ENCODE measurements at places on chromosomes 6 and 20. TPM values are rescaled to one million over a fixed set of nuclear protein-coding genes. Genes with fewer than 3 reads are reported as not detected.

- H3K27me3 ChIP-seq: no peaks in the 10 kb centered on the region
- H3K4me3 ChIP-seq: no peak overlapping the region
- H3K4me1 ChIP-seq: no peaks in the 10 kb centered on the region
- no peak for DNase-seq
- H3K27ac ChIP-seq: no peak overlapping the region
These were observed 91.4 kb upstream of the MAN1A1 start for GRCh38 chr6:119440953-119441352.

DNA sequence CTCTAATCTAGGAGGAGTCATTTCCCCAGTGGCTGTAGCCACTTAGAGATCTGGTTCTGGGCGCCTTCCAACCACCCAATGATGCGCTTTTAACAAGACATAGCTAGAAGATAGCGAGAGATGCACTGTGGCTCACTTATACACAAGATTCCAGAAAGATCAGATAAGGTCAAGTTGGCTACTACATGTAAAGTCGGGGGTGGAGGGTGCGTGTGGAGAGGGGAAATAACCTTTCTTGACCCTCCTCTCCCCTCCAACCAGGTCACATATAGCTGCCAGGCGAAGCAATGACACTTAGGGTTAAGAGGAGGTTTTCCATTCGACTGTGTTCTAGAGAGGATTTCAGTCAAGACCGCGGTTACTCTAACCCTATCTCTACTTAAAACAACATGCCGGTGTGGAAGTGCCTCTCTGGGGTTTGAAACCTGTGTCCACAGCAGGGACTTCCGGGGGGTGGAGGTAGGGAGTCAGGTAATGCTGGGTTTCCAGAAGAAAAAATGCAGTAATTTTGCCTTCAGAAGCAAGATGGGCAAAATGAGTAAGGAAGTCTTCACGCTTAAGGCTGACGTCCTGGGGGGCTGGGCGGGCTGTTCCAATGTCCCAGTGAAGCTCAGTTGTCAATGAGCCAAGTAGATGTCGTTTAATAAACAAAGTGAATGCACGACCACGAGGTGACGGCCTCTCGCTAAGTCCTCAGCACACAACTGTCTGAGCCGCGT is 1.8 kb upstream of the SIM1 start:
- no peak overlapping the region for H3K4me3 ChIP-seq
- H3K36me3 ChIP-seq: no peaks in the 10 kb centered on the region
- H3K27me3 ChIP-seq: peaks cover 76% of the 10 kb centered on the region
- H3K27ac ChIP-seq: no peak overlapping the region
- H3K4me1 ChIP-seq: peaks cover 26% of the 10 kb centered on the region

DNA sequence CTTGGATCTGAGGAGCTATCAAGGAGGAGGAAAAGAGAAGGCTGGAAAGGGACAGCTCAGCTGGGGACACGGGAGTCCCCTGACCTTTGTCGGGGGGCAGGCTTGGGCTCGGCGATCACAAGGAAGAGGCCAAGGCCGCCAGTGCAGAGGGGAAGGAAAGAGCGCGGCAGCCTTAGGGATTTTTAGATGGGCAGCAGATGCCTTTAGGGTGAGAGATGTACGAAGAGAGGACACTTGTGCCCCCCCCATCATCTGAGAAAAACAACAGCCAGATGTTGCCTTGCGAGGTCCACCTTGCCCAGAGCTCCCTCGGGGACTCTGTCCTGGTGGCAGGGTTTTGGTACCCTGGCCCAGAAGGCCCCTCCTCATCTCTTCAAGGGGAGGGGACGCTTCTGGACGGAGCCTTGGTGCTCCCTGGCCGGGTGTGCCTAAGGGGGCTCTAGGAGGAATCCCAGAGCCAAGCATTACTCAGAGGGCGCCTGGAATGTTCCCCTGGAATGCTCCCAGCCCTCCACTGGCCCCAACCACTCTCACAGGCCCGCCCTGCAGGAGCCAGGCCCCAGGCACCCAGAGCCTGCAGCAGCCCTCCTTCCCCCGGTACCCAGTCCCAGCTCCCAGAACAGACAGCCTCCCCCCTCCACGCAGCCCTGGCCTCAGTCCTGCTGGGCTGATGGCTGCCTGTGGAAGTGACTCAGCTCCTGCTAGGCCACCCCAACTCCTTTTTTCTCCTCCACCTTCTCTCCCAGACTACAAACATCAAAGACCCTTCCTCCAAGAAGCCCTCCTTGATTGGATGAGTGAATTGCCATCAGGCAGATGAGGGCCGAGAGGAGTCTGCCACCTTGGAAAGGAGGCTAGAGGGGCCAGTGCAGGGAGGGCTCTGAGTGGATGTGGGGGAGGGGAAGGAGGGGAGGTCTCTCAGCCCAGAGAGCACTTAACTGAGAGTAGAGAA is 1.8 kb downstream of the ADAM33 start:
- H3K27me3 ChIP-seq: peaks cover 3% of the 10 kb centered on the region
- peak overlapping the region; percentile 78 for H3K27ac ChIP-seq
- no peaks in the 10 kb centered on the region for H3K36me3 ChIP-seq
- H3K4me3 ChIP-seq: peak overlapping the region; percentile 48

DNA sequence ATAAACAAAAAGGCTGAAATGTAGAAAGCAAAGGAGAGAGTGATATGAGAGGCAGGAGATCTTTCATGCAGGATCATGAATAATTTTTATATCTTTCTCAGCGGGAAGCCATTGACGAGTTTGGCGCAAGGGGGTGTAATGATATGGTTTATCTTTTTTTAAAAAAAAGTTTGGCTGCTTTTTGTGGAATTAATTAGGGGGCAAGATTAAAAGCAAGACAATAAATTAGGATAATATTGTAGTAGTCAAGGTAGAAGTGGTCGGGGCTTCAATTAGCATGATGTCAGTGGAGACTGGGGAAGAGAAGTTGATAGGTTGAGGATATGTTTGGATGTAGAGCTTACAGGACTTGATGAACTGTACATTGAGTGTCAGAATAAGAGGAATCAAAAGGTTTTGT is 4.0 kb downstream of the SENP6 start:
- H3K4me3 ChIP-seq: no peak overlapping the region
- DNase-seq: no peak
- H3K36me3 ChIP-seq: no peaks in the 10 kb centered on the region

The TULP1 gene
- not detected for total RNA-seq

The ZBTB9 gene
- 4.1 TPM for total RNA-seq

The TRIM40 gene
- not detected for total RNA-seq

DNA sequence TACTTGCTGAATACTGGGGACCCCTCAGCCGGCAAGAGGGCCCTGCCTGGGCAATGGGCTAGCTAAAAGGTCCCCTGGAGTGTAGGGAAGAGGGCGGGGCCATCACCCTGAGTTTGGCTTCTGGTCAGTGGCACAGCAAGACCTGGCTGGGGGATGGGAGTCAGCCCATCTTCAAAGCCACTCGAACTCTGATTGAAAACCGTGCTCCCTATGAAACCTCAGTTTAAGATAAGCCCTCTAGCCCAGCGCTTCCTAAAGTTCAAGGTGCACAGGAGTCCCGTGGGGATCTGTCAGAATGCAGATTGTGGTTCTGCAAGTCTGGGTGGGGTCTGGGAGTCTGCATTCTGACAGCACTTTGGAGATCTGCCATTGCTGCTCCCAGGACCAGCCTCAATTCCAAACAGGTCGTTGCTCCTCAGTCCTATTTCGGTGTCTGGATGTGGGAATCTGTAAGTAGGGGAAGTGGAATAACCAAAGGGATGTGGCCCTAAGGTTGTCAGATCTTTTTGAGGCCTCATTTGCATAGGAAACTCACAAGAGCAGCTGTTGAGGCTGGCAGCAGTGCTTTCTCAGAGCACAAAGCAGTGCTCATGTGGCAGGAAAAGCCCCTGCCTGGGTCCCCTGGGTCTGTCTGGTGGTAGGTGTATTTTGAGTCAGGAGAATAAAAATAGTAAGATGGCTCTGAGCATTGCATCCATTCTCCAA is 85.3 kb upstream of the SCP2D1 start:
- H3K27me3 ChIP-seq: no peaks in the 10 kb centered on the region
- DNase-seq: no peak
- H3K4me1 ChIP-seq: no peaks in the 10 kb centered on the region
- H3K4me3 ChIP-seq: no peak overlapping the region
- no peak overlapping the region for H3K27ac ChIP-seq

The C6orf163 gene
- 1.5 TPM for total RNA-seq

The BMP7 gene
- total RNA-seq: 23.0 TPM

The PAK5 gene
- total RNA-seq: 0.12 TPM

- no peak overlapping the region for H3K4me3 ChIP-seq
- no peaks in the 10 kb centered on the region for H3K36me3 ChIP-seq
- no peak for DNase-seq
- H3K27me3 ChIP-seq: no peaks in the 10 kb centered on the region
- H3K27ac ChIP-seq: no peak overlapping the region
These were observed 402.5 kb downstream of the PLCB1 start for GRCh38 chr20:8534368-8535160.

DNA sequence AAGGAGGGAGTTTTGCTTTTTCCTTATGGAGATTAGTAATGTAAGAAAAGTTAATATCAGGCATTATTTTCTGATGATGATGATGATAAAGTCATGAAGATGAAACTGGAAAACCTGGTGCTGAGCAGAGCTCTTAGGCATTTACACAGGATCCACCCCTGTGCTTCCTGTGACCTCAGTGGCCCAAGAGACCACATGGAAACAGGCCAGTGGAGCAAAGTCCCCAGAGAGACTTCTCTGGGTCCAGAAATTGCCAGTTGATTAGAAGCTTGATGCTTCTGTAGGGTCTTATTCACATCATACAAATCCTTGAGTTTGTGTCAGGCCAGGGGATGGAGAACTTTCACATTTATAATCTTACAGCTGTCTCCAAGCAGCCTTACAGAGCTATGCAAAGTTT is 46.1 kb downstream of the SLC13A3 start:
- no peaks in the 10 kb centered on the region for H3K27me3 ChIP-seq
- no peak overlapping the region for H3K4me3 ChIP-seq
- H3K4me1 ChIP-seq: no peaks in the 10 kb centered on the region
- H3K27ac ChIP-seq: no peak overlapping the region
- no peaks in the 10 kb centered on the region for H3K36me3 ChIP-seq

The PTK7 gene
- 4.5 TPM for total RNA-seq

DNA sequence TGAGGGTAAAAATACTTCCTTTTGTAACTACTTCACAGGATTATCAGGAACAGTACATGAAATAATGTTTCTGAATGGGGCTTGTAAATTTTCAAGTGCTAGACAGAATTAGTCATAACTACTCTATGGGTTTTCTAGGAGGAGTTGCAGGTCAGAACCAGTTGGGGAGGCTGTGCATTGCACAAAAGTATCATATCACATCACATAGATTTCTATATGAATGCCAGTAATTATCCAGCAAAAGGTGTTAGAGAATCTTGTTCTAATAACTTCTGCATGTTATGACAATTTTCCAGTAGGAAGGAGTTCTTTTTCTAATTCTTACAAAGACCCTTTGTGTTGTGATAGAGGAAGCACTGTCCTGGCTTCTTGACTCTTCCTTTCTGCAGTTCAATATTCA is 551.6 kb downstream of the COL12A1 start:
- H3K4me3 ChIP-seq: no peak overlapping the region
- H3K4me1 ChIP-seq: no peaks in the 10 kb centered on the region
- no peaks in the 10 kb centered on the region for H3K27me3 ChIP-seq
- no peak overlapping the region for H3K27ac ChIP-seq
- DNase-seq: no peak
- no peaks in the 10 kb centered on the region for H3K36me3 ChIP-seq

GRCh38 chr20:54368570-54368969 is 106.8 kb upstream of the DOK5 start:
- H3K4me1 ChIP-seq: no peaks in the 10 kb centered on the region
- H3K4me3 ChIP-seq: no peak overlapping the region
- no peak overlapping the region for H3K27ac ChIP-seq

DNA sequence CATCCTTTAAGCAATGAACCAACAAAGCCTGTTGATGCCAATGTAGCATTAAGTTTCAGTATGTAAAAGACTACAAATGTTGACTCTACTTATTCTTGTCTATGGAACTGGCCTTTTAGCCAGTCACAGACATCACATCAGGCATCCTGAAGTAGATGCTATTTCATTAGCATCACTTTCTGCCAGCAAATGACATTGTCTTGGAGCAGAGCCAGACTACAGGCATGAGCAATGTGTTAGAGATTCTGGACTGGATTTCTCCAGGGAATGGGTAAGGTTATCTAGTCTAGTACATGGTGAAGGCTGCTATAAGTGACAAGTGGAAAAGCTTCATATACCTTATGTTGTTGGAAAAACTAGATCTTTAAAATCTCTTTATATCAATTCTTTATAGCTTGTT is 142.9 kb downstream of the ADGRB3 start:
- no peaks in the 10 kb centered on the region for H3K4me1 ChIP-seq
- DNase-seq: no peak
- no peaks in the 10 kb centered on the region for H3K27me3 ChIP-seq
- no peaks in the 10 kb centered on the region for H3K36me3 ChIP-seq
- H3K27ac ChIP-seq: no peak overlapping the region

The ZC2HC1B gene
- total RNA-seq: not detected

DNA sequence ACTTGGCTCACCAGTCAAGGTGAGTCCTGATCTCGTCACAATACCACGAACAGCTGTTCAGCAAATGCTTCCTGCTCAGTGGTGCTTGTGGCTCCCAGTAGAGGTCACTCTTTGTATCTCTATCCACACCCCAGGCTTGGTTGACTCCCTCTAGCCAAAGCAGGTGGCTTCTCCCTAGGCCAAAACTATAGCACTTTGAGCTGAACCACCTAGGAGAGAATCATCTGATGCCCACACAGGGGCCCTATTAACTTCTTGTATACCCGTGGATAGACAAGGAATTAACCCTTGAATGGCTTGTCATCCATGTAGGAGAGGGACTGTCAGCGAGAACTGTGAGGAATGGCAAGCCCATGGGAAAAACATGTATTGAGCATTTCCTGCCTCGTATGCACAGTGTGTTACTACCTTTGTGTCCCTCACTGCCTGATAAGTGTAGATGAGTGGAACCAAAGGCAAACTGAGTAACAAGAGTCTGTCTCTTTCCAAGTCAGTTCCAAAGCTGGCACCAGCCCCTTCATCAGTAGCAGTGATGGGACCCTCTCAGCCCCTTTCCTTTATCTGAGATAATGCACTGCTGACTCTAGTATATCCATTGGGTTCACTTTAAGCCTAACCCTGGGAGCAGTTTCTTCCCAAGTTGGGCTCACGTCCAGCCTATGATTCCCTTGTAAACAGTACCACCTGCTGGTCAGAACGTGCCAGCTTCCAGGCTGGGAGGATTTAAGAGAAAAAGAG is 42.5 kb downstream of the EIF2S2 start:
- peak; percentile 89 for DNase-seq
- no peak overlapping the region for H3K4me3 ChIP-seq
- no peak overlapping the region for H3K27ac ChIP-seq
- H3K36me3 ChIP-seq: peaks cover 10% of the 10 kb centered on the region

- peaks cover 19% of the 10 kb centered on the region for H3K36me3 ChIP-seq
- no peaks in the 10 kb centered on the region for H3K27me3 ChIP-seq
- no peak overlapping the region for H3K4me3 ChIP-seq
These were observed 61.0 kb upstream of the VSTM2L start for GRCh38 chr20:37841971-37842370.

DNA sequence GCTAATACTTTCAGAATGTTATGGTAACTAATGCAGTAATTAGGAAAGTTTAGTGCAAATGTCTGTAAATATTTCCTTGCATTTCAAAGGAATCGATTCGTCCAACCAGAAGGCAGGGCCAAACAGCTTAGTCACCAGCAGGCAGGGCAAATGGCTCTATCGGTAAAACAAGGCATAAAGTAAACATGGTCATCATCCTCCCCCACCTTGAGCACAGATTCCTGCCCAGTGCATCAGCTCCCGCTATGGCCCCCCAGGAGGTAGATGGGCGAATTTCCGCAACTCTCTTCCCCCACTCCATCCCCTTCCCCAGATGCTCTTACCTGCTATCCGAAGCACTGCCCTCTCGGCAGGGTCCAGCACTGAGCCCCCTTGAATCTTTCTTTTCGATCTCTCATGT is 103.8 kb upstream of the BEND6 start:
- peak overlapping the region; percentile 52 for H3K27ac ChIP-seq
- H3K27me3 ChIP-seq: no peaks in the 10 kb centered on the region
- H3K4me1 ChIP-seq: no peaks in the 10 kb centered on the region
- DNase-seq: no peak
- H3K4me3 ChIP-seq: peak overlapping the region; percentile 39
- no peaks in the 10 kb centered on the region for H3K36me3 ChIP-seq

Measured in right atrium auricular region (tissue), 2 donors.